SJCRH30 (cell line): ENCODE measurements at places on chromosomes 12 and 14. TPM values are rescaled to one million over a fixed set of nuclear protein-coding genes. Genes with fewer than 3 reads are reported as not detected.

GRCh38 chr14:81430235-81430634 is 30.1 kb upstream of the STON2 start:
- DNase-seq, result no peak

DNA sequence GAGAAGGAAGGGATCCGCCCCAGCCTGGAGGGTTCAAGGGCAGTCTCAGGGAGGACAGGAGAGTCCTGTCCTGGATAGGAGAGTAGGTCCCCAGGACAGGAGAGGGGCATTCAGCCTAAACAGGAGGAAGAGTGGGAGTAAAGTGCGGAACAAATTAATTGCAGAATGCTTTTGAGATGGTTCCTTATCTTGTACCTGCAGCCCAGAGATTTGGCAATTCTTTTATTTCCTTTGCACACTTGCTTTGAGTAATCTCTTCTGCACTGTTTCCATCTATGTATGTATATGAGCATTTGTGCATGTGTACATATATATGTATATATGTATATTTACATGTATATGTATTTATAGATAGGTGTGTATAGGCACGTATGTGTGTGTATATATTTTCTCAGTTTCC is 22.7 kb downstream of the PLEK2 start:
- no peak for DNase-seq

The AQP6 gene
- not detected in 2 replicates for total RNA-seq

- no peak for DNase-seq
These were observed 37.7 kb downstream of the CCDC177 start for GRCh38 chr14:69536971-69537370.

- DNase-seq, result peak; percentile 22
These were observed 1.3 kb upstream of the FOXG1 start for GRCh38 chr14:28765169-28765830.

GRCh38 chr12:54131641-54132280 is 57.0 kb downstream of the SMUG1 start:
- no peak for DNase-seq

GRCh38 chr12:46005823-46006222 is 15.4 kb upstream of the SCAF11 start:
- no peak for DNase-seq
